Activated B cell treated with CpG ODN at 0.5 μM for 24 hours (primary cell): ENCODE measurements at places on chromosomes 4 and X. TPM values are rescaled to one million over a fixed set of nuclear protein-coding genes. Genes with fewer than 3 reads are reported as not detected.

DNA sequence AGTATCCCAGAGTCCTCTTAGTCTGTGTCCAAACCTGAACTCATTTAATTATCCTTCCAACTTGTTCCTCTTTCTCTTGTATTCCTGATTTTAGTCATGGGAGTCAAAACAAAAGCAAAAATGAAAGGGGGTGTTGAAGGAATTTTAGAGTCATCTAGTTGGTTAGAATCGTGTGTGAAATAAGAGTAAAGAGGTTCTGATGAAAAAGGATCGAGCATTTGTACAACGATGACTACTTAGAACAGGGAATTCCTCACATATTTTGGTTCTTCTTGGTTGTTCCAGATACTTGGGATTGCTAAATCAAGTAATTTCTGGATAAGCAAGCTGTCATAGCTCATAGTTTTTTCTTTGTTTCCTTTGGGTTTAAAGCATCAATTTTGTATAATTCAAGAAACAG, 194.4 kb downstream of the BCOR start:
- DNase-seq, result no peak

GRCh38 chr4:143616771-143617170, 83.7 kb downstream of the FREM3 start:
- no peak for DNase-seq

DNA sequence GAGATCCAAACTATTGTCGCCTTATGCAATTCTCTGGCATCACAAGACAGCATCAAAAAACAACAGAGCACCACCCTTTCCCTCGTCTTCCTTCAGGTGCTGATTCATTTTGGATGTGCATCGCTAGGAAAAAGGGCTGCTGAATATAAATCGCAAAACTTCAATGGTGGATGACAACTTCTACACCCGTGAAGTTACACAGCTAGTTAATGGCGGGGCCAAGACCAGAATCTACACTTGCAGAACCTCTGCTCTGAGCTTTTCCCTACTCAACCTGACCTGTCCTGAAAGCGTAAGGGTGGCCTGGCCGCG, 674 bp downstream of the GNPDA2 start:
- no peak for DNase-seq

DNA sequence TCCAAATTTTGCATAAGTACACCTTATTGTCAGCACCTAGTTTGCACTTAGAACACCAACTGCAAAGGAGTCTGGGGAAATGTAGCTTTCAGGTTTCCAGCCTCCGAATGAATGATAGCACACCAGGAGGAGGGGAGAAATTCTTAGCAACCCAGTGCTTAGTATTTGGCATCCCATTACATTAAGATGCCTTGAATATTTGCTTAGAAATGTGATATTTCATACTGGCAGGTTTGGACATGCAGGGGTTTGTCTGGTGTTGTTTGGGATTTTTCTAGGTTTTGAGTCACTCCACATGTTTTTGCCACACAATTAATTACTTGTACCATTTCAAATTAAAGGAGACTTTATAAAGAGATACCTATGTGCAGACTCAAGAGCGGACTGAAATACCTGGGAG, 60.3 kb upstream of the CAMK2D start:
- no peak for DNase-seq

GRCh38 chr4:133960975-133961374, 240.6 kb downstream of the PABPC4L start:
- DNase-seq, result no peak

DNA sequence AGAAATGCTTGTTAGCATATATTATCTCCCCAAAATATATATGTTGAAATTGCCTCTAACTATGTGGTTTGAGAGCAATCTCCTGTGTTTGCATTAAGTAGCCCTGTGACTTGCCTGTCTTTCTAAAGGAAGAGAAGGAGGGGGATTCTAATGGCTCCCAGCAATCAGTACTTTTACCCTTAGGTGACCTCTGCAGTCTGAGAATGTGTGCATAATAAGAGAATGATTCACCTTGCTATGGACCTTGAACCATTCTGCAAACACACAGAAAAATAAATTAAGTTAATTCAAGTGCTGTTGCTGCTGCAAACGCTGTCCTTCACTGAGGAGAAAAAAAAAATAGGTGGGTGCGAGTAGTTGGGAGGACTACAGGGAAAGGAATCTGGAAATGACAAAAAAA, 322.2 kb downstream of the IQCM start:
- DNase-seq, result no peak

DNA sequence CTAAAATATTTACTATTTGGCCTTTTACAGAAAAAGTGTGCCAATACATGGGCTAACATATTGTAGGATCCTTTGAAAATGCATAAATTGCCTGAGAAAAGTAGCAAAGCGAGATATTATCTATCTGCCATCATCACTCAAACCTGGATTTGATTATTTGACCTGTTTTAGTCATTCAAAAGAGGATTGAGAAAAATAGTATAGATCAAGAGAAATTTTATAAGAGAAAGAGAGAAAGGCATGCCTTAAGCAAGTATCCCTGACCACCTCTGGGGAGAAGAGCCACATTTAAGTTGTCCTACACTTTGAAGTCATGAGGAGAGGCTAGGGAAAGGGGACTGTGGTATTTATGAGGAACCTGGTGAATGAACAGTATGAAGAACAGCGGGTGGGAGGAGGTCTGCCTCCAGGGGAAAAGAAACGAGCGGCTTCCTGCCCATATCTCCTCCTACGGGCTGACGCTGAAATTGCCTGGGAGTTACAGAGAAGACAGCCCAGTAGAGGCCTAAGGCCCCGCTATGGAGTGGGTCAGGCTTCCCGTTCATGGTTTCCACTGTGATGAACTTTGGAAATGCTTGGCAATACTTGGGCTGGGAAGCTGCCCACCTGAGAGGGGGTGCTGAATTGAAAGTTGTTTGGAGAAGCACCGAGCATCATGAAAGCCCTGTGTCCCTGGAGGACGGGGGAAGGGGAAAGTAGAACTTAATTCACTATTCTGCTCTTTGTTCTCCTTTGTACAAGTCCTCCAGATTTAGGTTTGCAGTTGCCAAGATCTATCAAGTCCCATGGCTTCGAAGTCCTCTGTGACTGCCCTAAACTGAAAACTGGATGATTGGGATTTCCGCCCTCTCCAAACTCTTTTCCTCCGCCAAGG, 106.9 kb upstream of the ACSL4 start:
- DNase-seq, result no peak

DNA sequence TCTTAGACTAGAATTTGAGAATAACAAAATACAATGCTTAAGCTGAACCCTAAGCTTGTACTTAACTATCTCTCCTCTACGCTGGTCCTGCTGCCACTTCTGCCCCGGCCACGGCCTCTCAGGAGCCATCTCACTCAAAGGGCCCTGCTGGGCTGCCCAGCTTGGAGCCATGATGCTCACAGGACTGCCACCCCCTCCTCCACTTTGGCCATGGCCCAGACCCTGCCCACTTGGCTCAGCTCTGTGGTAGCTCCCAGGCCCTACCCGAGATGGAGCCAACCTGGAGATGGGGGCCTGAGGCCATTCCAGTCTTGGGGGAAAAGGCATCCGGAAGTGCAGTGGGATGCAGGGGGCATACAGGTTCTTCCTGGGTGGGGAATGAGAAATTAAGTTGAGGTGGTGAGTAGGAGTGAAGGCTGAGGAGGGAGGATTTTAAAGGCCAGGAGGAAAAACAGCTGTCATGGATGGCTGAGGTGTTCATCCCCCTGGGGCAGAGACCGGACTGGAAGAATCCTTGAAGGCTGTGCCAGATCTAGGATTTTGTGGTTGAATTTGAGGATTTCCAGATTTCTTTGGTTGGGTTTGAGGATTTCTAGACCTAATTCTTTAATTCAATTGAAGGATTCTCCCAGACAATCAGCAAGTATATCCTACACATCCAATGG, 824 bp downstream of the SASH3 start:
- DNase-seq, result no peak

DNA sequence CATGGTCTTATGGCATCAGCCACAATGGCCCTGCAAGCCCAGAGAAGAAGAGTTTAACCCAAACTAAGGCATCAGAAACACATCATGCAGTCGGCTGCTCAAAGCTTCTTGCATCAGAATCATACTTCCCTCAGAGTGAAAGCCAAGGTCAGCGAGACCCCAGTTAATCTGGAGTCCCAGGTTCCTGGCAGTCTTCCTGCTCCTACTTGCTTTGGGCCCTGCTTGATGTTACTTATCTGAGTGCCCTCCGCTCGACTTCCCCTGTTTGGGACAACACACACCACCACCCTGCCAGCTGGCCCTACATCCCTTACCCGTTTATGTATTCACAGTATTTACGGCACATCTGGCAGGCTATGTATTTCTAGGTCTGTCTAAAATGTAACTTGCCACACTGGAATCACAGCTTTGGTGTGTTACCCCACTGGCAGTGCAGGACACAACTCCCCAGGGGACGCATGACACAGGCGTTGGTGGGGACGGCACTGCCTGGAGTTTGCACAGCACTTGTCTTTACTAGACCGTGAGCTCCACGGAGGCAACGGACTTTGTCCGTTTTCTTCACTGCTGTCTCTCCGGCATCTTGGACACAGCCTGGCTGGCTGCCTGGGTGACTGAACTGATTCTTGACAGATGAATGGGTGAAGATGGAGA, 22.8 kb downstream of the CRMP1 start:
- no peak for DNase-seq

DNA sequence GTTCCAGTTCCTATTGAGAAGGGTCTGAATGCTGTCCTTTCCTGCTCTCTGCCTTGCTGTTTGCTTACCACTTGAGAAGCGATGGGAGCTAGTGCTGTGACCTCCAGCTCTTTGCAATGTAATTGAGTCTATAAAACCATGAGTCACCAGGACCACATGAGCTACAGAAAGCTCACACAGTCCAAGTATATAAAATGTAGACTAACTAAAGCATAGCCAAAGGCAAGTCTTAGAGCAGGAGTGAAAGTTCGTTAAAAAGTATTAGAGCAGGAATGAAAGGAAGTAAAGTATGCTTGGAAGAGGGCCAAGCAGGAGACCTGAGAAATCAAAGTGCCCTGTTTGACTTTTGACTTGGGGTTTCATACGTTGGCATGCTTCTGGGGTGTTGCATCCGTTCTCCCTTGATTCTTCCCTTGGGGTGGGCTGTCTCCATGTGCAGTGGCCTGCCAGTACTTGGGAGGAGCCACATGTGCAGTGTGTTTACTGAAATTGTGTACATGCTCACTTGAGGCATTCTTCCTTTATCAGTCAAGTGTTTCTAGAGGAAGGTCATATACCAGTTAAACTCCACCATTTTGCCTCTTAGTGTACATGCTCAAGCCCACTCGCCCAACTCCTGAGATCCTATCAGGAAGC, 71.3 kb upstream of the KIT start:
- DNase-seq, result no peak

- no peak for DNase-seq
These were observed 74.9 kb upstream of the MAOA start for GRCh38 chrX:43581167-43581566.

GRCh38 chr4:110487873-110488272, 11.9 kb downstream of the ENPEP start:
- no peak for DNase-seq

DNA sequence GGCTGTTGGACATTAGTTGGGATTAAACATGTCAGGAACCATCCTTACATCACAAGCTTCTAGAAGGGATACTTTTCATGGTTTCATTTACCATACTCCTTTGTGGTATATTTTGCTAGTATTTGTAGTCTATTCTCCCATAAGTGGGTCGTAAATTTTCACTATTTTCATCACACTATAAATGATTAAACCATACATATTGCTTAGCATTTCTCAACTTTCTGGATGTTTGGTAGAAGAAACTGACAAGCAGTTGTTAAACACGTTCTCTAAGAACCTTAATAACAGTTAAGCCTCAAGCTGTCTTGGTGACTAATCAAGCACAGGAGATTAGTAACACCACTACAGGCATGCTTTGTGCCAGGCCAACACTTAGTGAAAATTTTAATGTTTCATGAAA, 375.5 kb downstream of the NAF1 start:
- no peak for DNase-seq

DNA sequence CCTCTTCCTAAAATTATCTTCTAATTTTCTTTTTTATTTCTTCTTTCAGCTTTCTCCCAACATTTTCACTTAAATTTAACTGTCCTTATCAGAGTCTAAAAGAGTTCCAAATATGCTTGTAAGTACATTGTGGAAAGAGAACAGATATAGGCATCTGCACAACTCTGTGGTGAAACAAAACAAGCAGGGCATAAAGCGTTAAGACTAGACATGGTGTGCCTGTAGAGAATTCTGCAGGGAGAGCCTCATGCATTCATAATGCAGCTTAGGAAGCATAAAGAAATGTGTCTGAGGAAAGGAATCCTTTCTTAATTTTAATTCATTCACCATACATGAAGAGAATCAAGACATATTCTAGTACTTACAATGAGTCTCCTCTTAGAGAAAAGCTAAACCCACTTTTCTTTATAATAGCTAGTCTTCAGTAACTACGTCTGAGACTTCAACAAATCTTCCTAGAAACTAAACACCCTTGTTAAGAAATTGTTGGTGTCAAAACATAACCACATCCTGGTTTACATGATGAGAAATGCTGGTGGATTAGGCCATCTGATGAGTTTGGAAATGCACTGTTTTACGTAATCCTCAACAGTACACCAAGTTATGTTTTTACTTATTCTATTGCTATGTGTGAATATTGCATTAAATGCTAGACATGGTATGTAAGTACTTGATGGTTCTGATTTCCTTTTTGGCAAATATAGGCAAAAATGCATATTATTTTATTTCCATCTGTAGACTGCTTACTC, 307.8 kb upstream of the GIMD1 start:
- DNase-seq, result no peak

DNA sequence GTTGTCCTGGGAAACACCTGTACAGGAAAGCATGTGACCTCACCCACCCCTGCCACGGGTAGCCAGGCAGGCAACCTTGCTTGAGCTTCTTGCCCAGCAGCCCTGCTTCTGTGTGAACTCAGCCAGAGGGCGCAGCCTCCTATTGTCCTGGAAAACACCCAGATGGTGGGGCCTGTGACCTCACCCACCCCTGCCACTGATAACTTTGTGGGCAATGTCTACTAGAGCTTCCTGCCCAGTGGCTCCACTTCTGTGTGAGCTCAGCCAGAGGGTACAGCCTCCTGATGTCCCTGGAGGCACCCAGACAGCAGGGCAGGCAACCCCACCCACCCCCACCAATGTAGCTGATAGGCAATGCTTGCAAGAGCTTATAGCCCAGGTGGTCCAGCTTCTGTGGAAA, 146.3 kb downstream of the DTHD1 start:
- no peak for DNase-seq

DNA sequence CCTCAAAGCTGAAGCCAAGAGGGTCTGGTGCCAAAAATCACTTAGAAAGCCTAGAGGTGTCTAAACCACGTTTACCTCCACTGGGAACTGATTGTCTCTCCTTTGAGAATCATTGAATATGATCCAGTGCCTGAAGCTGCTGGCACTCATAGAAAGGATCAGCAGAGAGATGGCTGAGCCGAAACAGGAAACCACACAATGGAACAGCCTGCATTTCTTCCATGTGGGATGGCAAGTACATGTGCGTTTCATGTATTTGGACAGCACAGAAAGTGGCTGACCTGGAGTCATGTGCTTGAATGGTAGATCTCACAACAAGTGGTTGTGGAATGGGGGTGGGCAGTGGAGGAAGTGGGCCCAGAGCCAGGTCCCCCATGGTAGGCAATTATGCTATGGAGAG, 533.7 kb downstream of the INPP4B start:
- DNase-seq, result no peak

Gene SLC7A11
- total RNA-seq, result 1.2 and 1.4 TPM in 2 replicates

Gene AADAT
- not detected in 2 replicates for total RNA-seq

Gene NHS
- not detected in 2 replicates for total RNA-seq

Gene DMRTC1
- 0.27 and 0.71 TPM in 2 replicates for total RNA-seq

Gene C1QTNF7
- not detected in 2 replicates for total RNA-seq

Gene ANOS1
- total RNA-seq, result 0.04 TPM in 1 of 2 replicates, not detected in the other
